ENCODE measurements at places on chromosomes 11 and 22.

DNA sequence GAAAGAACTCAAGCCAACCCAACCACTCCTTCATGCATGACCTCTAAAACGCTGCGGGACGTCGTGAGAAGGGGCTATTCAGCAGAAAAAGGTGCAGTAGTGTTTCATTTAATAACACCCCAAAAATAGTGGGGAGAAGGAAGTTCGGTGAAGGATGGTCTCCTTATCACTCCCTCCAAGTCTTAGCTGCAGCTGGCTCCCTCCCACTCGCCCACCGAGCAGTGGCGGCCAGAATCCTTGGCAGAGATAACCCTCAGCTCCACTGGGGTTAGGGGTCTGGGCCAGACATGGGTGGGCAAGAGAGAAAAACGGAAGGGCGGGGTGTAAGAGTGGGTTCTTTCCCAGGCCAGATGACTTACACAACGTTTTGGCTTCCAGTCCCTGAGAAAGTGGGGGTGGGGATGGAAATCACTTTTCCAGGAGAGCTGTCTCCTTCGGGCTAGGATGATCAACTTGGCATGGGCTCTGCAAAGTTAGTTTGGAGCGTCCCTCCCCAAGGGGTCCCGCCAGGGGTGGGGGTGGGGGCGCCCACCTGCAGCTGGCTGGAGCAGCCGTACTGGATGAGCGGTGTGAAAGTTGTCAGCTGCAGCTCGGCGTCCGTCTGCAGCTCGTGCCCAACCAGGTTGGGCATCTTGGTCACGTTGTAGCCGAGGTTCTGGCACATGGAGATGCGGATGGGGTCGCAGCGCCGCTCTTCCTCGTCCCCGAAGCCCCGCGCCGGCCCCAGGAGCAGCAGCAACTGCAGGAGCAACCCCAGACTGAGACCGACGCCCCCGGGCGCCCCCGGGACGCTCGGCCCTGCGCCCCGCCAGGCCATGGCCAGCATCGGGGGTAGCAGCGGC is 705 bp downstream of the FZD4 start:
- peak; percentile 56 for DNase-seq

DNA sequence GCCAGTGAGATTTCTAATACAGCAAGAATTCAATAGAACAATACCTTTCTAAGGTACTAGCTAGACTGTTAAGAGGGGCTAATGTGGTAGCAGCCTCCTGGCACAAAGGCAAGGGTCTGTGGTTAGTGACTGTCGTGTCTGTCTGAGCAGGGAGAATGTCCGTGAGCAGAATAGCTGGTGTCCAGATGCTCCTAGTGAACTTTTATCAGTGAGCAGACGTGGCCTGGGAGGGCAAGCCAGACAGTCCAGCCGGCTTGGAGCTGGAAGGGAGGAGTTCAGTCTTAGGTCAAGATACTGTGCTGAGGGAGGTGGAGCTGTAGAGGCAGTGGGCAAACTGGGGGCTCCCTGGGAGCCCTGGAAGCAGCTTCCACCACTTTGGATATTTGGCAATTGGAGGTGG is 138.6 kb downstream of the TEAD1 start:
- no peak for DNase-seq

DNA sequence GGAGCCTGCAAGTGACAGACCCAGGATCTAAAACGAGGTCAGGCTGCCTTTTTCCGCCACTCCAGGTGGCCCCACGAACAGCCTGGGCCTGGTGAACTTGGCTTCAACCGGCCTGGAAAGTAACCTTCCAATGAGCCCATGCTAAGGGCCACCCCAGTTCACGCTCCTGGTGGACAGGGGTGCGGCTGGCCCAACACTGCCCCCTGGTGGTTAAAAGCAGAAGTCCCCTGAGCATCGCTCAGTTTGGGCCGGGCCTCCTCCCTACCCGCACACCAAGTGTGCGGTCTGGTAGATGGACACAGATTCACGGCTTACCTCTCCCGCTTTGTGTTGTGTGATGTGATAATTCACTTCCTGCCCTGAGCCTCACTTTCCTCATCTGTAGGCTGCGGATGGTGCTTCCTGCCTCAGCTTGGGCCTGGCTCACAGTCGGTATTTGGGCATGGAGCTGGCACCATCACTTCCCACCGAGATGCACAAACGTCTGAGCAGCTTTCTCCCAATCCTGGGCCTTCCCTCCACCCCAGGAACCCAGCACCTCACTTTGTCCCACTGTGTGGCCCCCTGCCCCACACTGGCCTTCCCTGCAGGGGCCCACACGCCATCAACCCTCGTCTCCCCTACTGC is 13.7 kb upstream of the SEC14L3 start:
- peak; percentile 34 for DNase-seq

DNA sequence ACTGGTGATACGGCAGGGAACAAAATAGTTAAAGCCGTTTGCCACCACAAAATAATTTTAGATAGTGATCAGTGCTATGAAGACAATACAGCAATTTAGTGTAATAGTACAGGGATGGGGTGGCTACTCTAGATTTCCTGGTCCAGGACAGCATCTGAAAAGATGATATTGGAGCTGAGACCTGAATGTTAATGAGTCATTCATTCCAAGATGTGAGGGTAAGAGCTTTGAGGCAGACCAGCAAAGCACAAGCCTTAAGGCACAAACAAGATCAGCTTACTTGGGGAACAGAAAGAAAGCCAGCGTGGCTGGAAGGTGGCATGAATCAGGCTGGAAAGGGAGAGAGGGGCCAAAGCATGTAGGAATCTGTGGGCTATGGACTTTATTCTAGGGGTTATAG is 132.3 kb downstream of the TRIM44 start:
- DNase-seq, result no peak

DNA sequence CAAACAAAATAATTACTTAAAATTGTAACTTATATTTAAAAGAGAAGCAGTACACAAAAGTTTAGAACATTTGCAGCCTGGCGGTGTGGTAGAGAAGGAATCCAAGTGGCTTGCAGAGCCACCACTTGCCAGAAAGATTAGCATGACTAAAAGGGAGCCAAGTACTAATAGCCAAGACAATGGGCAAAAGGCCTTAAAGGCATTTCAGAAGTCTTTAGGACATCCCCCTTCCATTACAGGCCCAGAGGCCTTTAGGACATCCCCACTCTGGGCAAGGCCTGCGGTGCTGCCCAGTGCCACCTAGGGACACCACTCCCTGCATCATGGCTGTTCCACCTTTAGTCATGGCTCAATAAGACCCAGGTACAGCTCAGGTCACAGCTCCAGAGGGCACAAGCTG is 32.4 kb downstream of the TMEM225 start:
- no peak for DNase-seq

DNA sequence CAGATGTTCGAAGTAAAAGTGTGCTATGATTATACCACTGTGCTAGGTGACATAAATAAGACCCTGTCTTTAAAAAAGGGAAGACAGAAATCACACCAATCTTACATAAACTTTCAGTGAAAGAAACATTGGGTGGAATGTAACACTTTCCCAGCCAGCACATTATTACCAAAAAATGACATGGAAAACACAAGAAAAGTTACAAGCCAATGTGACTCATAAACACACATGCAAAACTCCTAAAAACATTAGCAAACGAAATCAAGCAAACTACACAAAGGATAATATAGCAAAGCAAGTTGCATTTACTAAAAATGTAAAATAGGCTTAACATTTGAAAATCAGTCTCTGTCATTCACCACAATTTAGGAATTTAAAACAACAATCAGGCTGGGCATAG is 47.0 kb downstream of the SBF2 start:
- DNase-seq, result no peak

DNA sequence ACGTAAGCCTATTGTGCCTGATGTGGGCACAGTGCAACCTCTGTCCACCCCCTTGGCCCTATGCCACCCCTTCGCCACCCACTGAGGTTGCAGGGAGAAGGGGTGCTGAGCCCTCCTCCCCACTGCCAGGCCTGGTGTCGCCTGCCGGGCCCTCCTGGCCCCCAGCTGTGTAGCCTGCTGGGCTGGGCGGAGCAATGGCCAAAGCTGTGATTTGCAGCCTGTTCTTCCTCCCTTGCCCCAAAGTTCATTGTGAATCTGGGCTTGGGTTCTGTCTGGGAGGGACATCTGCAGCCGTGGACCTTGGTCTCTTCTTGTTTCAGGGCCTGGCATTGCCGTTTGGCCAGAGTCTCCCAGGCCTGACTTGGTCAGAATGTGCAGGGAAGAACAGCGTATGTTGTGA is 121.9 kb downstream of the PKNOX2 start:
- DNase-seq, result no peak

GRCh38 chr11:5922749-5923426 is 19.2 kb upstream of the OR56A3 start:
- no peak for DNase-seq

GRCh38 chr11:2205981-2206690 is 34.5 kb upstream of the TH start:
- DNase-seq, result no peak

DNA sequence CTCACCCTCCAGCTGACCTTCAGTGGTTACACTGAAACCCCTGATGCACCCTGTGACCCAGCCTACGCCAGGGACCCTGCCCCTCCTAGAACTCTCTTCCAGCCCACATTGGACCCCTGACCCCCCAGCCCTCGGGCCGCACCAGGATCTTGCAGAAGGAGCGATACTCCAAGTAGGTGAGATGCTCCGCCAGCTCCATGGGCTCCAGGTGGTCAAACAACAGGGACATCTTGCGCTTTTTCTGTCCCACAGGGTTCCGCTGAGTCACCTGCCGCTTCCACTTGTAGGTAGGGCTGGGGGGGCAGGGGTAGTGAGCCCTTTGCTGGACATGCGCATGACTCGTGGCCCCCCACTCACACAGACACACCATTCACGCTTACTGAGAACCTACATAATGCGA is 4.1 kb downstream of the RASGRP2 start:
- no peak for DNase-seq

DNA sequence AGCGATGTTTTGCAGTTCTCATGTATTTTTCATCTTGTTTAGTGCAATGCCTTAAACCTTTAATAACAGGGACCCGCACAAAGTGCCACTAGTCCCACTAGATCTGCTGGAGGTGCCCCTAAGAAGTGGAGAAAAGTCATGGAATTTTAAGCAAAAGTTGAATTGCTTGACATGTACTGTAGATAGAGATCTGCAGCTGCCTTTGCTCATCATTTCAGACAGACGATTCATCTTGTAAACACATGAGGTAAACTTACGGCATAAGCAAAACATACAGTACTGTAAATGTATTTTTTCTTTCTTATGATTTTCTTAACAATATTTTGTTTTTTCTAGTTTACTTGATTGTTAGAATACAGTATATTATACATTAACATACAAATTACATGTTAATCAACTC is 295.6 kb downstream of the CASP12 start:
- no peak for DNase-seq
